ENCODE measurements at places on chromosomes 4 and X.

DNA sequence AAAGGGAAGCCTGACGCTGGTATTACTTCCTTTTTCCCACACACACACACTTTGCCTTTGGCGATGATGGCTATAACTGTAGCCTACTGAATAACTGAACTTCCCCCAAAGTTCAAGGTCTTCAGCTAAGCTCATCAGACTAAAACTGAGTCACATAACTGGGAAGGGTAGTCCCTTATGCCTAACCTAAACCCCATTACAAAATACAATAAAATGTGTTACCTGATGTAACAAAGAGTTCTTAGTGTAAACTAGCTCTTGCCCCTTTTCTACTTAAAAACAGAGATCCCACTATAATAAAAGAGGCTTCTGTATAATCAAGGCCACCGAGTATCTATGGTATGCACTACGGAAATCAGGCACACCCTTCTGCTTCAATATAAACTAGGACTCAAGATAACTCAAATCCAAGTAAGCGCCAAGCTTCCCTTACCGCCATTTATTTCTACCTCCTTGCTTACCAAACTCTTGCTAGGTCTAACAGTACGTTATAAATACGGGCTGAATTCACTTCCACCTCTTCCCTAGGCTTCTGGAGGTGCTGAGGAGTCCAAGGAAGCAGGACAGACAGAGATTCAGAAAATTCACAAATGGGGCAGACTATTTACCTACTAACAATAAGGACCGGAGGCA, 2.4 kb downstream of the OTUD4 start:
- DNase-seq, result no peak

- no peak for DNase-seq
Observed at GRCh38 chr4:122000849-122001248, 49.0 kb upstream of the TRPC3 start.

DNA sequence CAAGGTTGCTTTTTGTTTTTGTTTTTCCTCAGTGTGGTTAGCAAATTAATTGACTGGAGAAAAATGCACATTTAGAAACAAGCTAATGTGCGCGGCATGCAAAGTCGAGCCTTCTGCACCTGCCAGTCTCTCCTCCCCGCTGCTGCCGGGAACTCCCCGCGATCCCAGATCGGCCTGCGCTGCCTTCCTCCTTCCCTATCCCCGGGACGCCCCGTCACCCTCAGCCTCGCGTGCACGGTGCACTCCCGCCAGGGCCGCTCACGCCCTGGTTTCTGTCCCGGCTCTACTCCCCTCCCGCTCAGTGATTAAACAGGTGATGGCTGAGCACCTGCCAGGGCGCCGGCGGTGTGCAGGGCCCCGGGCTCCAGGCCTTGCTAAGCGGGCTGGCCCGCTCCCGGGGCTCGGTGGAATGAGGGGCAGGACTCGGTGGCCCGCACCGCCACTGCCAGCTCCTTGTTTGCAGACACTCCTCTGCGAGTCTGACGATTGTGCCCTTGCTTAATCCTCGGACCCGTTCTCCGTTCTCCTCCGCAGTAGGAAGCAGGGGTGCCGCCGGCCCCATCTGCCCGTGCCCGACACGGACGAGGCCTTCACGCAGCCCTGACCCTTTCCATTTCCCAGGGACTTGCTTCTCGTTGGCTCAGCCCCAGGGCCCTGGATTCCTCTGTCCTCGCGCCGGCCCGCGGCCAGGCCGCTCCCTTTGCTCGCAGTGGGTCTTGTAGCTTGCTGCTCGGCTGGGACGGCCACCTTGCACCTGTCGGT, 143.4 kb downstream of the TRIML1 start:
- no peak for DNase-seq

DNA sequence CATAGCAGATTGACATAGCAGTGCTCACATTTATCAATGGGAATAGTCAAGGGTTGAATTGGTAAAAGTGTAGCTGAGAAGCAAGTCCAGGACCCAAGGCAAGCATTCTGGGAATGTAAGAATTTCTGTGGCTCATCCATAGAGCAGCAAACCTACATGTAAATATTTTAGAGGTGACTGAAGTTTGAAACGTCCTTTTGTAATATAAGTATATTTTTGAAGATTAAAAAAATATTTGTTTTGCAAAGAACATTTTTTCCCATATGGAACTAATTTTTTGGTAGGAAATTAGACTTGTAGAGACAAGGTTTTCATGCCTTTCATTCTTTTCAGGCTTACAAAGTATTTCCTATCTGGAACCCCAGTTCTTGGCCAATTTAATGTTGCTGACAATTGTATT, 104.0 kb downstream of the TEX13A start:
- DNase-seq, result no peak

- no peak for DNase-seq
Observed at GRCh38 chr4:1591107-1591506, 93.0 kb downstream of the FAM53A start.

DNA sequence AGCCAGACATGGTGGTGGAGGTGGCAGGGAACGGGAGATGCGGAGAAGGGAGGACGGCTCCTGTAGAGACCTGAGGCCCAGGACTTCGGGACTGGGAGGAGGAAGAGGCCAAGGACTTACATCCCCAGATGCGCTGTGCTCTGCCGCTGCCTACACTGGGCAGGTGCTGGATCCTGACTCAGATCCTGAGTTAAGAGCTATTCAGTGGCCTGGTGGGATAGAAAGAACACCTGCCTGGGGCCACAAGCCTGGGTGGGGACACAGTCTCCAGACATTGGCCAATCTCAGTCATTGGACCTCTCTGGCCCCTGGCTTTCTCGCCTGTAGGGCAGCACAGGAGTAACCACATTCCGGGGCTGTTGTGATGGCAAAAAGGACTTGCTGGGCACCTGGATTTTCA, 10.9 kb upstream of the MSX1 start:
- no peak for DNase-seq
